ENCODE measurements at places on chromosomes 4 and X. TPM values are rescaled to one million over a fixed set of nuclear protein-coding genes. Genes with fewer than 3 reads are reported as not detected.

Gene HSPA4L
- 18.6 TPM for total RNA-seq

Gene DUSP21
- total RNA-seq: not detected

Gene RBBP7
- 137 TPM for total RNA-seq

DNA sequence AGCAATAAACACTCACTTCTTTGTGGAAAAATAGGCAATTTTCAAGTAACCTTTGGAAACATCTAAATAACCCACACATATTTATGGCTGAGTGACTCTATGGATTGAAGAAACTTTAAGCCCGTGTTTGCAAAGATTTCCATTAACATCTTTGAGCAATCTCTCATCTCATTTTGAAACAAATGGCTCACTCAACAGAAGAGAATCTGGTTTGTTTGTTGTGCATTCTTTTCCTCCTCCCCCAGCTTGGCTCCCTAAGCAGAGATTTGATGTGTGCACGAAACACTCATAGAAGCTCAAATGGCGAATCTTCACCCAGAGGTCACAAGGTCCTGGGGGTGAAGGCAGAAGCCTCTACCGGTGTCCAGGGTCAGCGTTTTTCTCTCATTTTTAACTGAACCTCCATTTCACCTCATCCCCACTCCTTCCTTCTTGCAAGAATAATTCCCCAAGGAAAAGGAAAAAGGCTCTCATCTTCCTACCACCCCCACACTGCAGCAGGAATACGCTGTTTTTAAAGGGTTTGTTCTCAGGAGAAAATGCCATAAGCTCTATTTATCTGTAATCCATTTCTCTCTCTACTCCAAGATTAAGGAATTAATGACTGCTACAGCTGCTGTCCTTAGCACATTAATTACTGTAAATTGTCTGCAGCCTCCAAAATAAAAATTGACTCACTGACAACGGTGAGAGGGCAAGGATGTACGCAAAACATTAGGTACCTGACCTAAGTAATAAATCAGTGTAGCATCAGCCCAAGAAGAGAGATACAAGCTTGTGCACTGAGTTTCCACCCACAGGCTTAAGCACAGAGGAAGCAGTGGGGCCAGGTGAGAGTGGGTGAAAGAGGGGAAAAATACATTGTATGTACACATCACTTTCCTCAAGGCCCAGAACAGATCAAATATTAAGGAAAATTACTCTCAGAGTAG, 307.6 kb upstream of the NOCT start:
- peak; percentile 32 for DNase-seq

DNA sequence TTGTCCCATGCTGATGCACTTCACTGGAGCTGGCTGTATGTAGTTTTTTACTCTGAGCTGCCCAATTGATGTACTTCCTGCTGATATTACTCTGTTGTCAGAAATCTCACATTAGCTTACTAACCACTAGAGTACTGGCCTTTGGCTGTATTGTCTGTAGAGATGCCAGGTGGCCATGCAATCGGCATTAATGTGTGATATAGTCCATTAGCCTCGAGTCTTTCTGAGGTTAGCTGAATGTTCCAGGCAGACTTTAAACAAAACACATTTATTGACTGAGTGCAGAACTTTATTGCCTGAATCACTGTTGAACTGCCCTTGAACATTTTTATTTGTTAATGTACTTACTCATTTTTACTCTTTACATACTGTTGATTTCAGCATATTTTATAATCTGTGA, 335.2 kb downstream of the PCDH10 start:
- DNase-seq: peak; percentile 76

DNA sequence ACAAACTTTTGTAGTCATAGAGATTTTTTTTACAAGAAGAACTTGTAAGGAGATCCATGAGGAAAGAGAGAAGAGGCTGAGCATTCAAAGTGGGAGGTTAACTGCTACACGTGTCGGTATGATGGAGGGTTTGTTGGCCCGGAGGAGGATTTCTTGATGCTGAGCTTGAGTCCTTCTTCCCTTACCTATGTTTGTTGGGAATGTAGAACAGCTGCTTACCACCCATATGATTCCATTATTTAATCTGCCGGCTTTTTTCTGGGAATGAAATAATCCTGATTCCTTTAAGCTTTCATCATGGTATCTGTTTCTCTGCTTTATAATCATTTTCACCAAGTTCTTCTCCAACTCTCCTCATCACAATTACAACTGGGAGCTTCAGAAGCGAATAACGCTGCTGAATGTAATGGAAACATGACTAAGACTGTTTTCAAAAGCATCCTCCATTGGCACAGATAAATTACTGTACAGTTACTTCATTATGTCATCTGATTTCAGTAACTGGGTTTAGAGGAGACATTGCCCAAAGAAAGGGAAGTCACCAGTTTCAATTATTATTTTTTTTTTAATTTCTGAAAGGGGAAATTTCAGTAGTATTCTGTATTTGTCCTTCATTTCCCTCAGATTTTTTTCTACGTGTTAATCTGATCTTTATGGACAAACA, 420.6 kb downstream of the SPRY1 start:
- DNase-seq: no peak

Gene NKX6-1
- not detected for total RNA-seq

GRCh38 chr4:1400191-1400805, 5.9 kb downstream of the NKX1-1 start:
- no peak for DNase-seq

DNA sequence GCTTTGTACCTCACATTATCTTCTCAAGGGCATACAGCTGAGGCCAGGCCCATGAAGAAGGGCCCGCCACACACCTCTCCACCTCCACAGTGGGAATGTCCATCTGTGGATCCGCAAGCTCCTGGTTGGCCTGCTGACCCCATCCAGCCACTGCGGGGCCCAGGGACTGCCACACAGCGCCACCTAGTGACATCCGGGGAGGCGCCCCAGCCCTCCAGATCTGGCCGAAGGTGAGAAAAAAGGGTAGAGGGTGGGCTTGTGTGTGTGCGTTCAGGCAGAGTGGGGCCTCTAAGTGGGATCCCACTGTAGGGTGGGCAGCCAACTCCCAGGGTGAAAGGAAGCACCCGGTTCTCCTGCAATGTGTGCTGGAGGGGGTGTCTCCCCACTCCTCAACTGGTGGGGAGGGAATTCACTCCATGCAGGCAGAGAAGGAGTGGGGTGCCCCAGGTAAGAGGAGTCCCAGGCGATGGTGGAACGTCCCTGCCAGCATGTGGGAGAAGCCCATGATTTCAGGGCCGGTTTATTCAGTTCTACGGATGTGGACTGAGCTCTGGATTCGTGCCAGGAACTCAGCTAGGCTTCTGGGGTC, 117.3 kb downstream of the ENPP6 start:
- DNase-seq: peak; percentile 7

DNA sequence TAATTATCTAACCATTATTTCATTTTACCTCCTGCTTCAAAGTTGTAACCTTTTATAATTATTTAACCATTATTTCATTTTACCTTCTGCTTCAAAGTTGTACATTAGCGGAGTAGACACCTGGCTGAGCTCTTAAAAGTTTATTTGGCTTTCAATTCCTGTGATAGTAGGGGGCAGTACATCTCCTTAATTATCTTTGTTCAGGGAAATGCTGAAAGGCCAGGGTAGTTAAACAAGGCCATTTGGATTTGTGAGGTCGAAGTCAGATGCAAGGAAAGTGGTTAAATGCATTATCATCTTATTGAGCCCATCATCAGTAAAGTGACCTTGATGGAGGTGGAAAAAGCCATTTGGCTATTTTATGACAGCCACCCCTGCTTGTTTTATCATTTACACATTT, 210.6 kb downstream of the TENM3 start:
- DNase-seq: no peak

Measured in renal cortical epithelial cell (primary cell).